NCI-H345 (cell line): ENCODE measurements at places on chromosomes 13 and 19.
A peak's percentile ranks its signal among the peaks of the same experiment; 100 is the strongest.

GRCh38 chr13:64723724-64724123 is 2506.4 kb downstream of the PCDH9 start:
- no peak for DNase-seq

- DNase-seq = no peak
Measured at GRCh38 chr19:9799162-9799561, 19.7 kb downstream of the FBXL12 start.

DNA sequence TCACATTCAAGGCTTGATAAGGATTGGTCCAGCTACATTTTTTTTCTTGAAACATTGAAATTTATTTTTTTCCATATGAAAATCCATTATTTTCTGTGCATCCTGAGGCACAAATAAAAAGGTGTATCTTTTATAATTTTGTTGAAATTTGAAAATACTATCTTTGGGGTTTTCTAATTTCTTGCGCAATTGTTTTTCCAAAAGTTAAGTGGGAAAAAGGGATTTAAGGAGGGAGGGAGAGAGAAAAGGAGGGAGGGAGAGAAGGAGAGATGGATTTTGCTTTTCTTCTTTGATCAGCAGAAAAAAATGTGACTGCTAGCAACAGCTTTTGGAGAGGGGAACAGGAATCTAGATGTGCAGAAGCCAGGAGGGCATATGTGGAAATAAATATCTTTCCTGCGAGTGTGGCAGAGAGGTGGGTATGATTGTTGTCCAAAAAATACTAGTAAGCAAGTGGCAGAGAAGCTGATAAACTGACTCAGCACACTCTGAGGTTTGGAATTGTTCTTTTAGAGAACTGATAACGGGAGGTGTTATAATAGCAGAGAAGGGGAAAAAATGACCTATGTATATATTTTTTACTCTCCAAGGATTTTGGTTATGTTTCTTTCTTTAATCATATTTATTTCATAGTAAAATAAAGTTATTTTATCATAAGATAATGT is 61.2 kb upstream of the EDNRB start:
- DNase-seq = no peak

DNA sequence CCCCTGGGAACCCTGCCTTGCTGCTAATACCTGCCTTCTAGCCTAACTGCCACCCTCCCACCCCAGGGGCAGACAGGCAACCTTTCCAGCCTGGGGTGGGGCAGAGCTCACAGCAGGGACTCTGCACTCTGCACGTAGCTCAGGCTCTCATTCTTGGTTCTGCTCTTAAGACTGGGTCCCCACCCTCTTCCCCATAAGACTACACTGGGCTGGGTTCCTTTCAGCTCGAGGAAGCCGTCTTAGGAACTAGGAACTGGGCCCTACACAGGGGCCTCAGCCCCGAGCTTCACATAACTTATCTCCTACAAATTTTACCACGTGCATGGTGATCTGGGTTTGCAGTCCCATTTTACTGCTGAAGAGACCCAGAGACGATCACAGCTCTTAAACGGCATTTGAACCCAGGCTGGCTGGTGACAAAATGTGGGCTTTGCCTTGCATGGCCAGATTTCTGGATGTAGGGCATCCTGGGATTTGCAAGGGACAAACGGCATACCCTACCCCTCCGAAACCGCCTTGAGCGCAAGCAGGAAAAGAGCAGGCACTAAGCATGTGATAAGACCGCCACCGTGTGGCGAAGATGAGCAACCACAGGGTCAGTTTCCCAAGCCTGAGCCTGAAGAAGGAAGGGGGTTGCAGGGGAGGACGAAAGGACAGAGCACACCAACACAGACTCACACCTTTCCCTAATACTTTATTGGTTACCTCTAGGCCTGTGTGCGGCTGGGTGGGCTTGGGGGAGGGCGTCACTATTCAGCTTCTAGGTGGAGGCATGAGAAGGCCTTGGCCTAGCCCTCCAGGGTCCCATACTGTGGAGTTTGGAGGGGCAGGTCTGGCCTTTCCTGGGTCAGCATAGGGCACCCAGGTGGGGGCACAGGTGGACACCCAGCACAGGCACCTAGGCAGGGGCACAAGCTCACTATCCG is 5.1 kb downstream of the JUNB start:
- DNase-seq = peak; percentile 52

DNA sequence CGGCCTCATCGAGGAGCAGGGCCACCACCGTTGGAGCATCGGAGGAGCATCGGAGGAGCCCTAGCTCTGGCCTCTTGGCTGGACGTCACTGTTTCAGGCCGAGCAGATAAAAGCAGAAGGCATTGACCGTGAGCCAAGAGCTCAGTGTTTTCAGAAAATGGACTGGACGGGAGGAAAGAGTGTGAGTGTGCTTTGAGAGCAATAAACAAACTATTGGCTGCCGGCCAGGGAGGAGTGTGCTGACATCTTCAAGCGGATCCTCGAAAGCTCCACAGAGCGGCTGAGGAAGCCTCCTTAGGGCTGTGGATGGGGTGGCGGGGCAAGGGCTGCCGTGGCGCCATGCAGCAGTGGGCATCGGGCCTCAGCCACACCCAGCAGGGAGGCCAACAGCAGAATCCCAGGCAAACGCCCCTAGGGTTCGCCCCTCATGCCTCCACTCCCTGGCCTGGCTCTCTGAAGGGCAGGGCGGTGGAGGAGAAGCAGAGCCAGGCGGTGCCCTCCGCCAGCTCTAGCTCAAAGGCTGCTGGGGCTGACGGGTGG is 41.8 kb downstream of the IRS2 start:
- DNase-seq = peak; percentile 56

DNA sequence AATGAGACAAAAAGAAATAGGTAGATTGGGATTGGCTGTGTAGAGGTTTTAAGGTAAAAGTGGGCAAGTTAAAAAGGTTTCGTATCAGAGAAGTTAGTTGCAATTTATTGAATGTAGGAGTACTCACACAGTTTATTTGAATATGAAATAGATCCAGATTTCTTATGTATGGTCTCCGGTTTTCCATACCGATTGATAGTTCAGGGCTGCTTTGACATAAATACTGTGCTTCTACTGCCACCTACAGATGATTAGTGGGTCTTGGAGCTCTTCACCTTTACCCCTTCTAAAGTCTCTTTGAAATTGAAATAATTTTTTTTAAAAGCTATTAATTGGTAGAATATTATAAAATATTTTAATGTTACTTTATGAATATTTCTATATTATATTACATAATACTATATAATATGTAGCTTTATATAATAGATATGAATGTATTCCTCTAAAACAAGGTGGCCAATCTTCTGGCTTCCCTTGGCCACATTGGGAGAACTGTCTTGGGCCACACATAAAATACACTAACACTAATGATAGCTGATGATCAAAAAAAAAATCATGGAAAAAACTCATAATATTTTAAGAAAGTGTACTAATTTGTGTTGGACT is 7.7 kb upstream of the GPR18 start:
- peak; percentile 21 for DNase-seq

DNA sequence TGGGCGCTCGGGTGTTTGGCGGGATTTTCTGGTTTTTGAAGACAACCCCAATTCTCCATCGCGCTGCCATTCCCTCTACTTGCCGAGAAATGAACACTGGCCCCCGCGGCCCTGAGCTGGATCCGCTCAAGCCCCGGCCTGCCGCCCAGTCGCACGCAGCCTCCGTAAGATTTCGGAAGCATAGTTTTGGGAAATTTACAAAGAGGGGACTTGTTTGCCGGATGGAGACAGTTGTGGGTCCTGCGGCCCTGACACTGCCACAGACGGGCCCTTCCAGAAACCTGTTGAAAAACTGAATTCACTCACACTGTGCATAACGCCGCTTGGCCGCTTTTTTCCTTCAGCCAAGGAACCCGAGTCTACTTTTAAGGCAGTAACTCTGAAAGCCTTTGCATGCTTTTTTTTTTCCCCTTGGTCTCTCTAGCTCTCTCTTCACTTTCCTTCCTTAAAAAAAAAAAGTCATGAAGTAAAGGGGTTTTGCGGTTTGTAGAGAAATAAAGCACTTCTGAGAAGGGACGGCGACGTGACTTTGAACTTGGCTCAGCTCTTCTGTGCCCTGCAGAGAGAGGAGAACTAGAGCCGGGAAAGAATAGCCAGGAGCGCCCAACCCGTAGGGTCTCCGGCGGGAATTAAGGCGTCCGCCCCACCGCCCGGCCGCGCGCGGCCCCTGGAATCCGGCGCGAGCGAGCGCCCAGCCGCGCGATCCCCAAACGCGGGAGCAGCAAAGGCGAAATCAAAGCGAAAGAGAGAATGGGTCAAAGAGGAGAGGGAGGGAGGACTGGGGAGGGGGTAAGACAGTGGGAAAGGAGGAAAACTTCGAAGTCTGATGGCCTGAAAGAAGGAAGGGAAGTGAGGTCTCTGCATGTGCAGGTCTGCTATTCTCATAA is 3.4 kb upstream of the ZIC2 start:
- no peak for DNase-seq

GRCh38 chr19:13932149-13932637 is 6.0 kb downstream of the PODNL1 start:
- no peak for DNase-seq

- DNase-seq = no peak
Measured at GRCh38 chr13:91661692-91662490, 263.5 kb downstream of the GPC5 start.

- no peak for DNase-seq
Measured at GRCh38 chr13:105365021-105365550, 1170.4 kb downstream of the EFNB2 start.

- no peak for DNase-seq
Measured at GRCh38 chr19:36685835-36686234, 1.6 kb upstream of the ZNF567 start.

DNA sequence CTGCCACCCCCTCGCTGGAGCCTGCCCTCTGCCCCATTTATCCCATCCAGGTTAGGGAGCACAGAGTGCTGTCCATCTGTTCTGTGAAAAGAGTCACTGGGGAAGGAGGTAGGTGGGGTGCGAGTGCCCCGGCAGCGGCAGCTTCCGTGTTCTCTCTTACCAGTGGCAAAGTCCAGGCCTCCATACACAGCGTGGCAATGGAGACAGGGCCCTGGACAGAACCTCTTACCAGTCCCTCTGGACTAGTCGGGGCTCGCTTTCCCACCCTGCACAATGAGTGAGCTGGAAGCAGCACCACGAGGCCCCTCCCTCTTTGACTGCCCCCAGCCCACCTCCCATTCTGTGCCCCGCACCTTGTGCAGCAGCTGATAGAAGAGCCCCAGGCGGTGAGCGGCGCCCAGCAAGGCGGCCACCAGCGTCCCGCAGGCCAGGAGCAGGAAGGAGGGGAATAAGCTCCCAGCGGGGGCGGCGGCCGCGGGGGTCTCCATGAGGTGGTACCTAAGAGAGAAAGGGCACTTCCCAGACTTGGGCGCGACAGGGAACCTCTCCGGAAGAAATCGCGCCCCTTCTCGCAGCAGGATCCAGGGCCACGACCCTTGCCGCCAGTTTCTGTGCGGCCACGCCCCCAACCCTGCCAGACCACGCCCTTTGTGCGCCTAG is 17.5 kb downstream of the SYDE1 start:
- DNase-seq = peak; percentile 15

DNA sequence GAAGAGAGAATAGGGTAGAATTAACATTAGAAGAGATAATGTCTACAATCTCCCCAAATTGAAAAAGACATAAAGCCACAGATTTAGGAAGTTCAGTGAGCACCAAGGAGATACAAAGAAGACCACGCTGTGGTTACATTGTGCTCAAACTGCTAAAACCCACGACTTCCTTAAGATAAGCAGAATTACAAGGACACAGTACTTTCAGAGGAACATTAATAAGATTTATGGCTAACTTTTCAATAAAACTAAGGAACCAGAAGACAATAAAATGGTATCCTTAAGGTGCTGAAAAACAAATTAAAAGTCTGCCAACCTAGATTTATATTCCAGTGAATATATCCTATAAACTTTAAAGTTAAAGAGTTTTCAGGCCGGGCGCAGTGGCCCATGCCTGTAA is 7.4 kb upstream of the IL17D start:
- no peak for DNase-seq

- no peak for DNase-seq
Measured at GRCh38 chr13:114015969-114016295, 42.1 kb upstream of the C13orf46 start.

DNA sequence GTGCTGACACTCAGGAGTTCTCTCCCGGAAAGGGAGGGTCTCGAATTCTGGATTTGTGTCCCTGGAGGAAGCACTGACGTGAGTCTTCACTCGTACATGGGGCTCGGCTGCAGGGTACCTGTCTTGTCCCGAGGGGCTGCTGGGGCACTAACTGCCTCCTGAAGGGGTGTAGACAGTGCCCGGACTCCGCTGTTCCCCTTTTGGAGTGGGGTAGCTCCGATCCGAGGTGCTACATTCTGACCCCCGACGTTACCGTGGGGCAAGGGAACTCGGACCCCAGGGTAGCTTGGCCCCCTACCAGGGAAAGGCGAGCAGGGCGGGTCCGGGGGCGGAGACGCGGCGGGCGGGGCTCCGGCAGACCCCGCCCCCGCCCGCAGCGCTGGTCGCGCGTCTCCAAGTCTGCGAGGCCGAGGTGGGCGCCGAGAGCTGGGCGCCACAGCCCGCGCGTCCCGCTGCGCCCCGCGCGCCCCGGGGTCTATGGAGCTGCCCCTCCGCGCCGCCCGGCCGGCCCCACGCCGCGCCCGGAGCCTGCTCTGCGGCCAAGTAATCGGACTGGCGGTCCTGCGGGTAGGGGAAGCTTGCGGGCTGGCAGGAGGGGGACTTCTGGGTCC is at the start of gene NPAS1:
Gene NPAS1, plus strand, starts transcription at position 407 of the 611 bp plus-strand sequence. CDS start 1,211 bp downstream, outside the sequence.
- no peak for DNase-seq

DNA sequence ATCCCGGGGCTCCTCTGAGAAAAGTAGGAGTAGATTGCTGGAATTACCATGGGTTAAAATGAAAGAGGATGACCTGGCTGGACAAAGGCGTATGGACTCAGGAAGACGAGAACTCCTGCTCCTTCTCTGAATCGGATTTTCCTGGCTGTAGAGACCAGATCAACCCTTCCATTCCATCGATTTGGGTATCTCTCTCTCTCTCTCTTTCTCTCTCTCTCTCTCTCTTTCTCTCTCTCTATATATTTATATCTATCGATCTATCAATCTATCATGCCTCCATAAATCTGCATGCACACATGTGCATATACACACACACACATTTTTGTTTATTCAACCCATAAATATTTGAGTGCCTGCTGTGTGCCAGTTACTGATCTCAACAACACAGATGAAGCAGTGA is 234.9 kb downstream of the LMO7 start:
- no peak for DNase-seq

DNA sequence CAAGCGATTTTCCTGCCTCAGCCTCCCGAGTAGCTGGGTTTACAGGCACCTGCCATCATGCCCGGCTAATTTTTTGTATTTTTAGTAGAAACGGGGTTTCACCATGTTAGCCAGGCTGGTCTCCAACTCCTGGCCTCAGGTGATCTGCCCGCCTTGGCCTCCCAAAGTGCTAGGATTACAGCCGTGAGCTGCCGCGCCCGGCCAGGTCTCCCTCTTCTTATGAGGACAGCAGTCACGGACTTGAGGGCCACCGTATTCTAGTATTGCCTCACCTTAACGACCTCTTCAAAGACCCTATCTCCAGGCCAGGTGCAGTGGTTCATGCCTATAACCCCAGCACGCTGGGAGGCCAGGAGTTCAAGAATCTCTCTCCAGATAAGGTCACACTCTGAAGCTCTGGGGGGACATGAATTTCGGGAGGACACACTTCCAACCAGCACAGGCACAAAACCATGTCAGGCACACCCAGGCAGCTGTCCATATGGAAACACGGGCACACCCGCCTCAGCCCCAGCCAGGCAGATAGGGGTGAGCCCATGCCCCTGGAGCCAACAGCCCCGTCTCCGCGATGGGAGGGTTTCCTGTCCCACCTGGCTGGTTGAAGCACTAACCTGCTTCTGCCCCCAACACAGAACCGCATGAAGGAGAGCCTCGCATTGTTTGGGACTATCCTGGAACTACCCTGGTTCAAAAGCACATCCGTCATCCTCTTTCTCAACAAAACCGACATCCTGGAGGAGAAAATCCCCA is 21.3 kb upstream of the S1PR4 start:
- DNase-seq = no peak
